ENCODE measurements at places on chromosomes 5 and 9.

DNA sequence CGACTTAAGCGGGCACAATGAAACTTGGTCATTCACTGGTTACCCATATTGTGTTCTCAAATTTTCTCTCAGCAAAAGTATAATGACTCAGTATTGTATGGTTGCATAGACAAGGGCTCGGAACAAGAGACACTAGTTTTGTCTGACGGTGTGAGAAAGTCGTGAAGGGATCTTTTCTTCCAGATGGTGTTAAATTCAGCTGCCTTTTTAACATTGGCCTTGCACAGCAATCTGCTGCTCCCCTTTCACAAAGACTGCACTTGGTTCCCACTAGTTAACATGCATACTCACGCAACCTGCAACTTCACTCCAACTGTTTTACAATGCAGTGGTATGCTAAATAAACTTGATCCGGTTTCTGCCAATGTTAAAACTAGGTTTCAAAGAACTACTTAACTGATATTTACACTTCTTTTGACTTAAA lies 219.2 kb downstream of the MEF2C start:
- DNase-seq: no peak

GRCh38 chr9:127175319-127175715 lies 52.9 kb upstream of the ANGPTL2 start:
- no peak for DNase-seq

GRCh38 chr9:123620239-123620638 lies 264.2 kb downstream of the CRB2 start:
- no peak for DNase-seq

- no peak for DNase-seq
Observed at GRCh38 chr9:15498246-15498995, 12.3 kb downstream of the PSIP1 start.

DNA sequence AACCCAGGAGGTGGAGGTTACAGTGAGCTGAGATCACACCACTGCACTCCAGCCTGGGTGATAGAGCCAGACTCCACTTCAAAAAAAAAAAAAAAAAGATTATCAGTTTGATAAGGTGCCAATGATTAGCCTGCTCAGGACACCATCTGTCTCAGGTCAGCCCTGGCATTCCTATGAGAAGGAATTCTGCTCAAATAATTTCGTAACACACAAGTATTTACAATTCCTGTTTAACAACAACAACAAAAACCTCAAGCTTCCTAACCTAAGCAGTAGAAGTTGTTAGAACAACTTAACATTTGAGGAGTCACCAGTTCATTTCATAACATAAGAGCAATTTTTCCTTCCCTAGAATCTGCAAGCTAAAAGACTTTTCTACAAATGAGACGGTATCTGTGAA lies 85.0 kb downstream of the LHFPL2 start:
- DNase-seq: no peak

Data from psoas muscle (tissue), 8 donors.